ENCODE measurements at places on chromosomes 3 and 15. TPM values are rescaled to one million over a fixed set of nuclear protein-coding genes. Genes with fewer than 3 reads are reported as not detected.

DNA sequence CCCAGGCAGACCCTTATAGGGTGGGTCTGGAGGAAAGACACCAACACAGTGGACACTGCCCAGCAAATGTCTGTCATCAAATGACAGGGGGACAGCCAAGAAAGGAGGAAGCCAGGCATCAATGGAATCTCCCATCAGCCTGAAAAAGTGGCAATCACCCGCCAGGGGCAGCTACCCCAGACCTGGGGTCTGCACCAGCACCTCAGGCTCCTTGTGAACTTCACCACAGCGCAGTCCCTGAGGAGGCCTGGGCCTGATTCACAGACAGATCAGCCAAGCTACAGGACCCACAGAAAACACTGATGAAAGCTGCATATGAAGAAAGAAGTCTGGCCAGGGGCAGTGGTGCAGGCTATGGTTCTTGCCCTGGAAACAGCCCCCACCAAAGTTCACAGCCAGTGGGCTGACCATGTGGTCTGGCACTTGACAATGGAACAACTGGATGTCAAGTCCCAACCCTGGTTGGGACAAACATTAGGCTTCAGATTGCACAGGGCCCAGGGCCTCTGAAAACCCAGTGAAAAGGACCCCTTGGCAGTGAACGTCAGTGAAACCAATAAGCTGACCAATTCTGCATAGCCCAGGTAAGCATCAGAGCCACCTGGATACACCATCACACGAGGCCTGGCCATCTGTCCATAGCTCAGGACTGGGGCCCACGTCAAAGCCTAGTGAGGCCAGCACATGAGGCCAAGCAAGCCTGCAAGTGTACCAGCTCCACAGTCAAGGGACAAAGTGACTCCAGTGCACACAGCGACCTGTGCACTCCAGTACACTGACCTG lies 29.1 kb downstream of the ALS2CL start:
- H3K4me3 ChIP-seq, result no peak overlapping the region
- DNase-seq, result no peak
- H3K36me3 ChIP-seq, result no peaks in the 10 kb centered on the region
- peaks cover 82% of the 10 kb centered on the region for H3K4me1 ChIP-seq
- peak overlapping the region; percentile 70 for H3K27ac ChIP-seq
- no peaks in the 10 kb centered on the region for H3K27me3 ChIP-seq

The KNG1 gene
- 0.57 TPM for total RNA-seq

The IQCF5 gene
- not detected for total RNA-seq

The SNX4 gene
- 23.5 TPM for total RNA-seq

DNA sequence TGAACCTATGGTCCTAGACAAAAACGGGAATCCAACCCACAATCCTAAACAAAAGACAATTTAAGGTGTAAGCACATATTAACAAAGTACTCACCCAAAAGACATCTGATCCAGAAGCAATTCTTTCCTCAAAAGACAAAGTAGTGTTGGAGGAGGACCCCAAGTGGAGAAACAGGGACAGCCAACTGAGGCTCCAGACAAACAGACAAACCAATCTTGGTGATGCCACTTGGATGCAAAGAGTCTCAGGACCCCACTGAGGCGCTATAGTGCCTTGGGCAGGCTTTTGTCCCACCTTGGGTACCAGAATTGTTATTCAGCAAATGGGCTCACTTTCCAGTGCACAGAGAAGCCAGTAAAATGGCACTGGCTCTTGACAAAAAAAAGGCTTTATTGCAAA lies 613.8 kb downstream of the DIPK2A start:
- H3K27me3 ChIP-seq, result no peaks in the 10 kb centered on the region
- no peaks in the 10 kb centered on the region for H3K4me1 ChIP-seq

- no peaks in the 10 kb centered on the region for H3K36me3 ChIP-seq
- no peak overlapping the region for H3K4me3 ChIP-seq
- no peak for DNase-seq
- H3K27me3 ChIP-seq, result no peaks in the 10 kb centered on the region
Measured at GRCh38 chr3:168066882-168067281, 28.8 kb downstream of the GOLIM4 start.

DNA sequence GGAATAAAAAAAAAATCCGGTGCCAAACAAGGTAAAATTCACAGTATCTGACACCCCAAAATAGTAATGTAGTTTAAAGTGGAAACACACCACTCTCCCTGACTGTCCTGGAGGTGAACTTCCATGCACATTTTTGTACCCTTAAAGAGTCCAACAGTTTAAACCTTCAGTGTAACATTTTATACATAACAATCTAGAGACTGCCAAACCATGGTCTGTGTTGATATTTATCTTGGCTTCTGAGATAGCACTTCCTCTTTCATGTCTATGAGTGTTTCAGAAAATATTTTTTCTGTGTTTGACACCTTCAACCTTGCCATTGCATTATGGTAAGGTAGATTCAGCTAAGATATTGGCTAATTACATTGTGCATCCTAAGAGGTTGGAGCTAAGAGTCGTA lies 13.9 kb downstream of the TMEM45A start:
- H3K36me3 ChIP-seq, result no peaks in the 10 kb centered on the region
- no peak for DNase-seq
- H3K27ac ChIP-seq, result no peak overlapping the region
- H3K27me3 ChIP-seq, result no peaks in the 10 kb centered on the region
- no peaks in the 10 kb centered on the region for H3K4me1 ChIP-seq

- H3K4me3 ChIP-seq, result no peak overlapping the region
- no peak overlapping the region for H3K27ac ChIP-seq
- no peaks in the 10 kb centered on the region for H3K27me3 ChIP-seq
Measured at GRCh38 chr15:21271566-21271965, 168.7 kb downstream of the POTEB3 start.

DNA sequence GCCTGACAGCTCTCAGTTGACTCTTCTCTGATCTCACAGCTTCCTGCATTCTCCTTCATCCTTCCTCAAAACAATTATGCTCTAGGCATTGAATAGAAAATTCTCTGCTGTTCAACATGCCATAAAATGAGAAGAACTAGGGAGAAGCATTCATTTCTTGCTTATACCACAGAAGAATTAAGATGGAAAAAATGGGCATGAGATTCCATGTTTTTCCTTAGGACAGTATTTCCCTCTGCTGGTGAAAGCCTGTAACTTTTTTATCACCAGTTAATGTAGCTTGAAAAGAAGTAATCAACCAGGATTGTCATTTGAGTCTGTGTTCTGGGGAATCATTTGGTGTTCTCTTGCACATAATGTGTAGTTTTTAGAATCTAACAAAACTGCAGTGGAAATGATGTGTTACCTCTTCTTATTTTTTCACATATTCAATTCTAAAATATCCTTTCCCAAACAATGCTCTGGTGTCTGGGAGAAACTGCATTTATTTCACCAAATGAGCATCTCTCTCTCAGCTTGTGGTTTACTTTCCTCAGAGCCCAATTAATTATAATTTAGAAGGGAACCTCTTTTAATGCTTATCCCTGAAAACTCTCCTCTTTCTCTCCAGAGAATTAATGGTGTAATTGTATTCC lies 92.8 kb upstream of the DCBLD2 start:
- H3K27ac ChIP-seq, result no peak overlapping the region
- H3K27me3 ChIP-seq, result no peaks in the 10 kb centered on the region
- H3K36me3 ChIP-seq, result no peaks in the 10 kb centered on the region

- no peaks in the 10 kb centered on the region for H3K27me3 ChIP-seq
- H3K36me3 ChIP-seq, result peaks cover 18% of the 10 kb centered on the region
- H3K4me1 ChIP-seq, result peaks cover 11% of the 10 kb centered on the region
Measured at GRCh38 chr3:64541803-64542202, 146.0 kb downstream of the ADAMTS9 start.

DNA sequence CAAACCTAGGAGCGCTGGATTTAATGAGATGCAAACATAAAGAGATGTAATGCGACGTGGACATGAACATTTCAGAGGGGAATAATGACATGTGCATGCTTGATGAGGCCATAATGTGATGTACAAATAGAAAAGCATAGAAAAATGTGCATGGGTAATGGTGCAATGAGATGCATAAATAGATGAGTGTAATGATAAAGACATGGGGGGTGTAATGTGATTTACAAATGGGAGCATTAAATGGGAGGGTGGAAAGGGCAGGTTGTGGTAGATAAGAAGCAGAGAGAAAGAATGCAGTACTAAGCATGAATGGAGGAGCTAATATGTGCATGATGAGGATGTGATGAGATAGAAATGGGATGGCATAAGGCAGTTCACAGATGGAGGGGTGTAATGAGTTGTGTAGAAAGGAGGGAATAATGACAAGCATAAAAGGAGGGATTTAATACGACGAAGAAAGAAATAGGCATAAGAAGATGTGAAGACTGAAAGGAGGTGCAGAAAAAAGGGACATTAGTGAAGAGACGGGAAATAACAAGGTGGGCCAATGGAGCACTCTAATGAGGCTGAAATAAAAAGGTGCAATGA lies 137.5 kb upstream of the CCNL1 start:
- no peaks in the 10 kb centered on the region for H3K4me1 ChIP-seq
- no peak for DNase-seq
- no peak overlapping the region for H3K4me3 ChIP-seq
- H3K27ac ChIP-seq, result no peak overlapping the region
- H3K36me3 ChIP-seq, result no peaks in the 10 kb centered on the region

The CD276 gene
- total RNA-seq, result 33.7 TPM

DNA sequence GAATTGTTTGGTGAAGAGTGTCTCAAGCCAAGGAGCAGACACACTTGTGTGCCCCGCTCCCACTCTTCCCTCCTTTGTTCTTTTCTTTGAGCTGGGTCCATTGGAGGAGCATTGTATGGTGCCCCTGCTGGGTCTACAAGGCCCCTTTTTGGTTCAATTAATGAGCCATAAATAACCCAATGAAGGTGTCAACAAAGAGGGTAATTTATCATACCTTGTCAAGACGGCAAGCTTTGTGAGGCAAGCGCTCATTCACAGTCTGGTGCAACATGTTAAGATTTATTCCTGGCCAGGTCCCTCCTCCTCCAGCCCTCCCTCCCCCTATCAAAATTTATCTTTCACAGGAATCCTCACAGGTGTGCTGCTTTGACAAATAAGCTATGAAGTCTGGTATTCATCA lies 300.1 kb downstream of the RORA start:
- no peak overlapping the region for H3K27ac ChIP-seq
- H3K36me3 ChIP-seq, result no peaks in the 10 kb centered on the region
- H3K4me1 ChIP-seq, result peaks cover 24% of the 10 kb centered on the region
- H3K4me3 ChIP-seq, result no peak overlapping the region
- no peak for DNase-seq

The NOX5 gene
- total RNA-seq, result not detected

GRCh38 chr3:157370867-157371266 lies 65.8 kb upstream of the PTX3 start:
- no peak overlapping the region for H3K27ac ChIP-seq
- H3K4me3 ChIP-seq, result no peak overlapping the region
- H3K4me1 ChIP-seq, result no peaks in the 10 kb centered on the region
- no peaks in the 10 kb centered on the region for H3K36me3 ChIP-seq

Measured in heart right ventricle (tissue), 16 donors.